ENCODE measurements at places on chromosomes 5 and 9.

GRCh38 chr5:127423173-127423798, 94.2 kb upstream of the PRRC1 start:
- DNase-seq, result no peak

DNA sequence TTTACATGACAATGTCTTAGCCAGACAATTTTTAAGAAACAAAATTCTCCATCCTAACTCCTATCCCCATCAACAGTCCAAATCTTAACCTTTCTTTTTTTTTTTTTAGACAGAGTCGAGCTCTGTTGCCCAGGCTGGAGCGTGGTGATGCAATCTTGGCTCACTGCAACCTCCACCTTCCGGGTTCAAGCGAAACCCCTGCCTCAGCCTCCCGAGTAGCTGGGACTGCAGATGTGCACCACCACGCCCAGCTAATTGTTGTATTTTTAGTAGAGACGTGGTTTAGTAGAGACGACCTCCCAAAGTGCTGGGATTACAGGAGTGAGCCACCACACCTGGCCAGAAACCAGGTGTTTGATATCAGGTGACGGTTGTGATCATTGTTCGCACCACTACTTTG, 10.2 kb downstream of the ABL1 start:
- DNase-seq, result no peak

DNA sequence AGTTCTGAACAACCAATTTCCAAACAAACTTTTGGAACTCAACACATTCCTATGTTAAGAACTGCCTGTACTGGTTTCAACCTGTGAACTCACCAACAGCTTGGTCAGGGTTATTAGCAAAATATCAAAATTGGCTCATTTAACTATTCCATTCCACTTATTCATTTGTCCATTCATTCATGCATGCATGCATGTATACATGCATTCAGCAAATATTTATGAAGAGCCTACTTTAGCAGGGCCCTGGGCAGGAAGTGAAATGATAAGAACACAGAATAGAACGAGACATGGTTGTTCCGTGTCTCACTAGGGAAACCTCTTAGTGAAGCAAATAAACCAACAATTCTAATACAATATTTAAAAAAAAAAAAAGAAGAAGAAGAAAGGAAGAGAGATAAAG, 107.4 kb downstream of the GLIS3 start:
- DNase-seq, result no peak

GRCh38 chr5:316210-317085, 5.1 kb upstream of the AHRR start:
- no peak for DNase-seq

- peak; percentile 84 for DNase-seq
These were observed 95.0 kb downstream of the NPR3 start for GRCh38 chr5:32805971-32806638.
